ENCODE measurements at places on chromosomes 3 and 15.

DNA sequence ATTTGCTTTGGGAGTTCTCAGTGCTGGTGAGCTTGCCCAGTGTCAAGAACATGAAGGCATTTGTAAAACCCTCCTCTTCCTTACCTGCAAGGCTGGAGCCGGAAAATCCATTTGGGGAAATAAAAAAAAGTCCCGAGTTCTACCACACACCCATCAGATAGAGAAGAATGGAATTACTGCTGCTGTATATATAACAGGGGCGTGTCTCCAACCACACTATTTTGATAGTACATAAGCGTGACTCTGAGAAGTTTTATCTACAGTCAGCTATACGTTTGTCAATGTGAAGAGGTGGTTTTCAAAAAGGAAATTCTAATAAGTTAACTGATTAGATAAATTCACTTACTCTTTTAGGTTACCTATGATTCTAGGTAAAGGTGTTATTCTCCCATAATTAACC is 1.3 kb upstream of the CPA3 start:
- no peak for DNase-seq

- DNase-seq, result no peak
These were observed 113.2 kb upstream of the MYO5C start for GRCh38 chr15:52408823-52409222.

DNA sequence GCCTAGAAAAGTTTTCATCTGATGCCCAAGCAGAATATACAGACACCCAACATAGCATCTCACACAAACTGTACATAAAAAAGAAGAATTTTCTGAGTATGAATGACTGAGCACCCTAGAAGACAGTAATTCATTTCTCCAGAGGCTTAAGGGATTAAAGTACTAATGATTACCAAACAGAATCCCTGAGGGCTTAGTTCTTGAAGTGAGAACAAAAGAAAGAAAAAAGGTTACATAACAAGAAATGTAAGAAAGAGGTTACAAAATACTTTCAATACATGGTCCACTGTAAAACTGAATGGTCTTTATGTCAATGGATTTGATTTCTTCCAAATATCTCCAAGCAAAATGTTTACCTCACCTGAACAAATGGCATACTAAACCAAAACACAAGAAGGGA is 9.1 kb upstream of the NEK10 start:
- no peak for DNase-seq

GRCh38 chr3:6526861-6527260 is 334.1 kb upstream of the GRM7 start:
- DNase-seq, result no peak

- no peak for DNase-seq
These were observed 2.5 kb upstream of the PLA2G4F start for GRCh38 chr15:42158941-42159340.

DNA sequence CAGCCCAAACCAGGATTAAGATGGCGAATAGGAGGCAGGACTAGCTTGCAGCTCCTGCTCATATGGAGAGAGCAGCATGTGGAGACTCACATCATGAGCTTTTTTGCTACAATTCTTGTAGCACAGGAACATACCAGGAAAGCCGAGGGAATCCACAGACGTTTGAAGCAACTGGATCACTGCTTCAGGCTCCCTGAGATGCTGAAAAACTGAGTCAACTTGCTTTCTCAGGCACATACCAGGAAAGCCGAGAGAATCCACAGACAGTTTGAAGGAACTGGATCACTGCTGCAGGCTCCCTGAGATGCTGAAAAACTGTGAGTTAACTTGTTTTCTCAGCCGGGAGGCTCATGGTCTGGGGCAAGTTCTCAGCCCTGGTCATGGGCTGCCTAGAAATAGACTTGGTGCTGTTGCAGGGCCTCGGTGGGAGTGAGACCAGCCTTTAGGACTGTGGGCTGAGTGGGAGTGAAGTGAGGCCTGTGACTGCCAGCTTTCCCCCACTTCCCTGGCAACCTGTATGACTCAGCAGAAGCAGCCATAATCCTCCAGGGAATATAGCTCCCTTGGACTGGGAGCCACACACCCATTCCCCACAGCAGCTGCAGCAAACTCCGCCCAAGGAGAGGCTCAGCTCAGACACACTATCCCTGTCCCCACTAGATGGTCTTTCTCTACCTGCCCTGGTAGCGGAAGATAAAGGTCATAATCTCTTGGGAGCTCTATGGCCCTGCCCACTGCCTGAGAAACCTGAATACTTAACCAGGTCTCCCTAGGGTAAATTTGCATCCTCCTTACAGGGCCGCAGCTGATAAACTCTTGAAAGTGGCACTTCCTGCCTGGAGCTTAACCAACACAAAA is 51.9 kb upstream of the PFN2 start:
- DNase-seq, result peak; percentile 38

- DNase-seq, result no peak
These were observed 45.4 kb downstream of the FGF7 start for GRCh38 chr15:49468481-49468839.

GRCh38 chr15:50289749-50290148 is 24.2 kb upstream of the HDC start:
- no peak for DNase-seq

DNA sequence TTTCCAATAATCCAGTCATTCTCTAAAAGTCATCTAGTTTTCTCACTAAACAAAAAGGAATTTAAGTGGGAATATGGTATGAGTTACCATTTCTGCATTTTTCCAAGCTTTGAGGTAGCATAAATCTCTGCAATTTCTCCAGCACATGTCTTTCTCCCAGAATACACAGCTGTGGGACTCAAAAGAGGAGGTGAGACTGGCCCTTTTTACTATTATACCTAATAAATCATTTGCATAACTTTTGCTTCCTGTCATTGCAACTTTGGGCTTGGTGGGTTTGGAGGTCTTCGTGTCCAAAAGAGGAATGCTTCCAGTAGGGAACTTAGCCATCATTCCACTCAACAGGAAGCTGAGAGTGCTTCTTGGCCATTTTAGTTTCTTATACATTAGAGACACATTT is 94.8 kb downstream of the FMN1 start:
- DNase-seq, result no peak

DNA sequence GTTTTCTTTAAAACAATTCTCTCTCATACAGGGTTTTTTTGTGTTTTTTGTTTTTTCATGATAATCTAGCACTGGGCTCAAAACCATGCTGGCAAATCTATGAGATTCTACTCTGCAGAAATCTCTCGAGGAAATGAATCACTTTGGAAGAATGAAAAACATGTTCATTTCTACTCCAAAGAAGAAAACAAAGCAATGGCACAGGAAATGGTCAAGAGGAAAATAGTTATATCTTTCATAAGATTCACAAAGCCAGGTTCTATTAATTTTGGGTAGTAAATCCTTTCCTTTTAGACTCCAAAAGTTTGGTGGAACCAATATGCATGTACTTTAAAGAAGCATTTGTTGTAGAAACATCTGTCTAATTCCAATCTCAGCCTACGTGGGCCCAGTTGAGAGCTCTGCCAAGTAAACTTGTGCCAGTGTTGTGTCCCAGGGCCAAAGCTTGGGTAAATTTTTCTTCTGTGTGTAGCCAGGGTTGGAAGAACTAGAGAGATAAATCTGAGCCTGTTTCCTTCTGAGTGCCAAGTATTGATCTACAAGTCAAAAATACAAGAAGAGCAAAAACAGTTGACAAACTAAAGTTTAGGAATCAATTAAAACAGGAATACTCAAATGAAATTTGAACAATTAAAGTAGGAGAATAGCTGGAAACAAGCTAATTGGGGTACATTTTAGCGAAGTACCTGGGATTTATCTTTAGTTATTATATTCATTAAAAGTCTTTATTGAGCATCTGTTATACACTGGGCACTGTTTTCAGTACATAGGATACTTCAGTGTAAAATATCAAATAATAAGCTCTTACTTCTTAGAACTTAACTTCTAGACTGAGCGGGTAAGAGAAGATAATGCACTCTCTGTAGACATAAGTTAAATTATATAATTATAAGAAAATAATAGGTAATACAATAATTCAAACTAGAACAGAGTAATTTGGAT is 657.5 kb upstream of the NECTIN3 start:
- no peak for DNase-seq

GRCh38 chr15:33114374-33114717 is 80.2 kb downstream of the FMN1 start:
- no peak for DNase-seq

GRCh38 chr3:159378396-159379194 is 576.7 kb downstream of the MFSD1 start:
- no peak for DNase-seq

- DNase-seq, result peak; percentile 14
These were observed 2.1 kb downstream of the ABHD17C start for GRCh38 chr15:80697075-80697685.
